ENCODE measurements at places on chromosomes 2 and 18. TPM values are rescaled to one million over a fixed set of nuclear protein-coding genes. Genes with fewer than 3 reads are reported as not detected.

Gene TXNL1
- 59.5 TPM for total RNA-seq

Gene SULT1C4
- total RNA-seq, result not detected

Gene C1QL2
- total RNA-seq, result not detected

Gene GFPT1
- 16.4 TPM for total RNA-seq

Gene CRYBA2
- total RNA-seq, result not detected

Gene OR6B2
- total RNA-seq, result not detected

Gene RUFY4
- total RNA-seq, result 0.88 TPM

Gene EPC2
- total RNA-seq, result 36.6 TPM

Gene B3GNT7
- total RNA-seq, result not detected

Gene SNTG2
- 1.0 TPM for total RNA-seq

Gene MEP1B
- not detected for total RNA-seq

Gene KANSL1L
- total RNA-seq, result 6.7 TPM

Gene E2F6
- 8.5 TPM for total RNA-seq

Gene UGT1A10
- total RNA-seq, result not detected

Gene LOXHD1
- 0.13 TPM for total RNA-seq

Gene DNAH7
- not detected for total RNA-seq

Gene LHCGR
- not detected for total RNA-seq

Gene RNASEH1
- total RNA-seq, result 19.3 TPM

Gene NFATC1
- total RNA-seq, result 54.0 TPM

Gene PID1
- not detected for total RNA-seq

Gene HAT1
- 49.8 TPM for total RNA-seq

Gene ABCB11
- total RNA-seq, result not detected

Gene CAPN14
- 0.18 TPM for total RNA-seq

Gene RAB12
- total RNA-seq, result 14.3 TPM

Gene PIEZO2
- not detected for total RNA-seq

Gene OTOS
- total RNA-seq, result not detected

Gene MYO7B
- total RNA-seq, result 1.2 TPM

Gene POU3F3
- total RNA-seq, result not detected

Gene UBR3
- 22.2 TPM for total RNA-seq

Gene CNDP1
- total RNA-seq, result not detected

Gene ETAA1
- 10.0 TPM for total RNA-seq

Gene MYOM1
- 2.4 TPM for total RNA-seq

Gene SP140
- total RNA-seq, result 94.0 TPM

Gene RFX8
- 0.73 TPM for total RNA-seq

Gene EMILIN1
- 1.0 TPM for total RNA-seq

Gene UGT1A8
- total RNA-seq, result not detected

Gene TWIST2
- total RNA-seq, result not detected

Gene CHST9
- total RNA-seq, result not detected

Gene SCN3A
- not detected for total RNA-seq

Gene AFF3
- total RNA-seq, result 12.9 TPM

Gene LRRC30
- total RNA-seq, result not detected
